ENCODE measurements at places on chromosomes 1 and 21.

DNA sequence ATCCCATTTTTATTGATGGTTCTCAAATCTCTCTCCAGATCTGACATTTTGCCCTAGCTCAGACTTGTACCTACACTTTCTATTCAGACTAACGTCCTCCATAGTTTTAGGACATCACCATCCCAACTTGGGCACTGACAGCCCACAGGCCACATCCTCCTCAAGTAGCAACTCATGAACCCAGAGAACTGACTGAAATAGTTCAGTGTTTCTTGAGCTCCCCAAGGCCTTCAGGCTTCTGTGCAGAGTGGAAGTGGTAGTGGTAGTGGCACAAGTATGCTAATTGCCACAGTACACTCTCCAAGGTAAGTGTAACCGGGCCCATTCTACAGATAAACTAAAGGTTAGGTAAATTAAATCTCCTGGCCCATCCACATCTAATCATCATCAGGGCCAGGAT lies 112.6 kb downstream of the SLC45A1 start:
- no peak for DNase-seq

- no peak for DNase-seq
These were observed 130.5 kb downstream of the DISC1 start for GRCh38 chr1:231757101-231757404.

GRCh38 chr1:232853994-232854797 lies 49.0 kb downstream of the MAP10 start:
- DNase-seq, result no peak

DNA sequence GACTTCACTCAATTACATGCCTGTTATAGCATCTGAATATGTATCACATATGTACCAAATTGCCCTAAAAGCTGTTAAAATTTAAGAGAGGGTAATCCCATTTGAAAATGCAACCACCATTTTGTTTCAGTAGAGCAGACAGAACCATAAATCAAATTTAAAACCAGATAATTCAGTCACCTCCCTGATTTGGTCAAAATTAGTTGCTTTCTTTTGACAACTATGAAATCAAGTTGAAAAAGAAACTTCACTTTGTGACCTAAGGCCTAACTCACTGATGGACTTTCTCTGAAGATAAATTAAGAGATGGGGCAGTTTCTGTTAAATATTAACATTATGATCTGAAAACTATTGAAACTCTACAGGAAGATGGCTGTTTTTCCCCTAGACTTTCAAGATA lies 6.7 kb downstream of the GORAB start:
- no peak for DNase-seq

- no peak for DNase-seq
These were observed 9.1 kb upstream of the TRABD2B start for GRCh38 chr1:48006264-48006663.

DNA sequence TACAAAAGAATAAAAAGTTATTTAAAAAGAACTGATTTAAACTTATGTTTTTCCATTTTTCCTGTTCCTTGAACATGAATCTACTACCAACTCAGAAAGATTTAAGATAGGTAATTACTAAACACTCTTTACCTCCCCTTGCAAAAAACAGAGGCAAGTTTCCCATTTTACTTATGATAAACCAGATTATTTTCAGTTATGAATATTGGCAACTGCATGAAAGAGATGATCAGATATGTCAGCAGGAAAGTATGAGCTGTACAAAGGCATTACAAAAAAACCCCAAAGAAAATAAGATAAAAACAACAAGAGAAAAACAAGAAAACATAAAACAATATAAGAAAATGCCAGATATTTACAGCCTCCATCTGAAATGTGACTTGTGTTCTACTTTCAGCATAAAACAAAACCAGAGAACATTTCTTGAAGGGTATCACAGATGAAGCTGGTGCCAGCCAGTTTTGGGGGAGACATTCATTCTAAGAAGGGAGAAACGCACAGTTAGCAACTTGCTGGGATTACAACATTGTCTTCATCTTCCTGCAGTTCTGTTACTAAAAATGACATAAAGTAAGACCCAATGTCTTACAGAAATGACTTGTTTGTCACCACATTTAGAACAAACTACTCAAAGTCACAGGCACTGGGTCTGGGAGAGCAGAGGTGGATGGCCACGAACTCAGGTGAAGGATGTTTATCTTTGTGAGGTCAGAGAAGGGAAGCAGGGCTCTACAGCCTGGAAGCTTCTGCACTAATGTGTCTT lies 19.1 kb downstream of the ZC3H12A start:
- no peak for DNase-seq

DNA sequence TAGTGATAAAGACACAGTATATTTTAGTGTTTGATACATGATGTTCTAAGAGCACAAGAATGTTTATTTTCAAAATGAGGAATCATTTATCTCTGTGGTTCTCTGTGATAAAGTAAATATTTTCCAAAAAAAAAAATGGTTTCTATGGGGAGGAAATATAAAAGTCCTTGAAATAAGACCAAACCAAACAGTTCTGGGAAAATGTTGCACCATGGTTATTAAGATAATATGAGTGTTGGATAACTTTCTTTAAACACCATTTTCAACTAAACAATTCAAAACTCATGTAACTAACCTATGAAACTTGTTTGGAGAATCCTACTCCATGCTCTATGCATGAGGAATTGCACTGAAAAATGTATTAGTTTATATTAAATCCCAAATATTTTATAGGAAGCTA lies 184.6 kb downstream of the KCNT2 start:
- no peak for DNase-seq

GRCh38 chr1:153533689-153534201 lies 2.0 kb downstream of the S100A6 start:
- DNase-seq, result no peak

GRCh38 chr1:43951021-43951985 lies 4.6 kb downstream of the IPO13 start:
- DNase-seq, result no peak

GRCh38 chr1:29352719-29353420 lies 116.5 kb downstream of the PTPRU start:
- no peak for DNase-seq

Measured in stimulated activated CD4-positive, alpha-beta T cell treated with anti-CD3 and anti-CD28 coated beads, Interleukin-12 subunit alpha, Interleukin-12 subunit beta, amount 100 ng/mL, for 48 hours (primary cell).